Peyer's patch (tissue), 4 donors: ENCODE measurements at places on chromosomes 3 and 15. TPM values are rescaled to one million over a fixed set of nuclear protein-coding genes. Genes with fewer than 3 reads are reported as not detected.

DNA sequence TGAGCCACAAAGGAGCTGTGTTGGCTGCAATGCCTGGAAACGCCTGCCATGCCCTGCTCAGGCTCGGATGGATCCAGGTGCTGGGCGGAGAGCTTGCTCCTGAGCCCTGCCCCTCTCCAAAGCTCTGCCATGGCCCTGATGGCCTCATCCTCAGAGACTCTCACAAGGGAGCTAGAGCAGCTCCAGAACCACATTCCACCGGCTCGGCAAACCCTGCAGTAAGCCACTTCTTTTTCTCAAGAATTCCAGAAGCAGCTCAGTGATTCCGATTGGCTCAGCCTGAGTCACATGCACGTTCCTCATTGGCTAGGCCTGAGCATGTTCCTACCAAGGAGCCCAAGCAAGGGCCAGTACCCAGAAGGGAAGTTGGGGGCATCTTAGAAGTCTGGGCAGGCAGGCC is 24.8 kb downstream of the TPRA1 start:
- no peak for DNase-seq

DNA sequence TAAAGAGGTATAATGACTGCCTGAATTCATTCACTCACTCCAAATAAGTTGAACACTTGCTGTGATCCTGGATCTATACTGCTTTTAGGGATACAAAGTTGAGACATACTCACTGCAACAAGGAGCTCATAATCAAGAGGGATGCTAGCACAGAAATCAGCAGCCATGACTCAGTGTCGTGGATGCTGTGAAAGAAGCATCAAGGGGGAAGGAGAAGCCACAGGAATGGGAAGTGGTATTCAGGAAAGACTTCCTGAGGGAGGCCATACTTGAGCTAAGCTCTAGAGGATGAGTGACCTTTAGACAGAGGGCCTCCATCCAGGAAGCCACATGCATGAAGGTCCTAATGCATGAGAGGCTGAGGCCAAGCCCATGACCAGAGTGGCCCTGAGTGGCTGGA is 245.7 kb upstream of the RORA start:
- no peak for DNase-seq

DNA sequence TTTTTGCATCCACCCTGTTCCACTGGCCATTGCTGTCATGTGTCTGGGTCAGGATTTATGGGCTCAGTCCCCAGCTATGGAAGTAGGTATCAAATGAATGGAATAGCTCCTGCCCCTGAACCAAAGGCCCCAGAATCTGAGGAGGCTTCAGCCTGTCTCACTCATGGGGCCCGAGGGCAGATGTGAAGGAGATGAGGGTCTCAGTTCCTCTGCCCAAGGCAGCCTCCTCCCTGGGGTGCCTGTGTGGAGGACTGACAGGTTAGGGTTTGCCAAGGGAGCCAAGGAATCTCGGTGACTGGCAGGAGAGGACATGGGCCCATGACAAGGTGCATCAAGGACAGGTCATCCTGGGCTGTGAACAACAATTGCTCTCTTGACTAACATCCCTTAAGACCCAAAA is 70.4 kb downstream of the CPN2 start:
- DNase-seq: no peak

- DNase-seq: no peak
Measured at GRCh38 chr3:123635217-123635616, 50.4 kb upstream of the HACD2 start.

GRCh38 chr3:55434789-55435188 is 52.3 kb downstream of the WNT5A start:
- DNase-seq: peak; percentile 71

GRCh38 chr3:20027136-20027535 is 13.1 kb upstream of the KAT2B start:
- DNase-seq: no peak

GRCh38 chr3:194270627-194271459 is 80.3 kb downstream of the CPN2 start:
- DNase-seq: peak; percentile 61

DNA sequence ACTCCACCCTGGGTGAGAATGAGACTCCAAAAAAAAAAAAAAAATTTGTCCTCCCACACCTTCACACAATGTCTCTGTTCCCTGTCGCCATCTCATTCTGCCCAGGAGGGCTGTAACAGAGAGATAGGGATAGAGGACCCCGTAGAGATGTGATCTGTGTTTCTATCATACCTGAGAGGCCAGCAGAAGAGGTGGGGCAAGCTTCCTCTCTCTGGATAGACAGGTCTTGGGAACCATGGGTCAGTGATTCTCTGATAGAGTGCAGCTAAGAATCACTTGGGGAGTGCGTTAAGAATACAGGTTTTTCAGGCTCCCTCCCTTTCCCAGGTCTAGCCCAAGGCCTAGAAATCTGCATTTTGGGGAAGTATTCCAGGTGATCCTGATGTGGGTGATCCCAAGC is 8.3 kb downstream of the CA12 start:
- DNase-seq: no peak

DNA sequence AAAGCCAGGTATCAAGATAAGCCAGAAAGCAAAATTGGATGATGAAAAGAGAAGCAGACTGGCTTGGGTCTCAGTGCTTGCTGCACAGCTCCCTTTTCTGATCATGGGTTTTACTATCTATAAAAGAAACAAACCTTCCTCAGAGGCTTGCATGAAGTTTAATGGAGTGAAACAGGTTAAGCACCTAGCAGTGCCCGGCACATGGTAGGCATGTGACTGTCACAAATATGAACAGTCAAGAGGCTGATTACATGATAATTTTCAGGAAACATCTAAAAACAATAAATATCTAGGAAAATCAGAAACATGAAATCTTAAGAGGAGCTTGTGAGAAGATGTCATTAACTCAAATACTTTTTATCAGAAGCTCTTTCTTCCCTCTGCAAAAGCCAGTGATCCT is 519.2 kb downstream of the EPHB1 start:
- DNase-seq: no peak

- DNase-seq: no peak
Measured at GRCh38 chr15:49270541-49271421, 100.7 kb downstream of the GALK2 start.

DNA sequence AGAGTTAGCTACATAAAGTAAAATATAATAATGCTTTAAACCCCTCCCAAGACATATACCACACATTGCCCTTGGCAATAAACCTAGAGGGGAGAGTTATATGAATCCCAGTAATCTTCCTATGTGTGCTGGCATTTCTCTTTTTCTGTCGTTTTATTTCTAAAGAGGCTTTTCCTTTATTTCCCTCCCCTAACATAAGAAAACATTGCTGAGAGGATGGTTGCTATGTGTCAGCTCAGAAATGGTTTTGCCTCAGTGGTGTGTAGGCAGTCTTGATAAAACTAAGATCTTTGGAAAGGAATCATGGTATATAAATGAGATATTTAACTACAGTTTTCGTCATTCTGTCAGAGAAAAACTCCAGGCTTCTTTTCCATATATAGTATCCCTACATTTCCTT is 30.0 kb downstream of the CCDC191 start:
- no peak for DNase-seq

- DNase-seq: no peak
Measured at GRCh38 chr3:191068946-191069813, 129.9 kb upstream of the OSTN start.

DNA sequence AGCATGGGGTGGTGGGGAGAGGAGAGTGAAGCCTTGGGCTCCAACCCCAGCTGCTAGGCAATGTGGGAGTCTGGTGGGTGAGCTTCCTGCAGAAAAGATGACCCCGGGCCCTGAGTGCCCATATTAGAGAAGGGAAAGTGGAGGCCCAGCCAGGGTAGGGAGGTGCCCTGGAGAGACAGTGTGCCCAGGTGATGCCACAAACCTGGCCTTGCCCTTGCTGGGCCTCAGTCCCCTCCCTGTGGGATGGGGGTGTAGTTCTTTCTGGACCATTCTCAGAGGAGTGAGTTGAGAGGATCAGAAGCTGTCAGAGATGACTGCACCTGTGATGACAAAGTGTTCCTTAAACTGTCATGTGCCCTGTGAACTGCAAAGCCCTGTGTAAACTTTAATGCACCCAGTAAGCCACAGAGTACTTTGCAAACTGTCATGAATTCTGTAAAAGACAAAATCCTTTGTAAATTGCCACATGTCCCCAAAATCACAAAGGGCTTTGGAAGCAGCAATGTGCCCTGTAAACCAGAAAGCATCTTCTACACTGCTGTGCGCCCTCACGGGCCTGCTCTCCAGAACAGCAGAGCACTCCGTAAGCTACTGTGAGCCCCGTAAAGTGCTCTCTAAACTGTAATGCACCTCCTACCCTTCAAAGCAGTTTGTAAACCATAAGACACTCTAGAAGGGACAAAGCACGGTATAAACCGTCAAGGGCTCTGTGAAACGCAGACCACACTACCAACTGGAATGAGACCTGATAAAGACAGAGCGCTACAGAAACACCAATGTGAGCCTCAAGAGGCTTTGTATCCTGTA is 51.3 kb upstream of the FGD5 start:
- DNase-seq: no peak

GRCh38 chr3:10833855-10834414 is 17.9 kb downstream of the SLC6A11 start:
- DNase-seq: no peak

DNA sequence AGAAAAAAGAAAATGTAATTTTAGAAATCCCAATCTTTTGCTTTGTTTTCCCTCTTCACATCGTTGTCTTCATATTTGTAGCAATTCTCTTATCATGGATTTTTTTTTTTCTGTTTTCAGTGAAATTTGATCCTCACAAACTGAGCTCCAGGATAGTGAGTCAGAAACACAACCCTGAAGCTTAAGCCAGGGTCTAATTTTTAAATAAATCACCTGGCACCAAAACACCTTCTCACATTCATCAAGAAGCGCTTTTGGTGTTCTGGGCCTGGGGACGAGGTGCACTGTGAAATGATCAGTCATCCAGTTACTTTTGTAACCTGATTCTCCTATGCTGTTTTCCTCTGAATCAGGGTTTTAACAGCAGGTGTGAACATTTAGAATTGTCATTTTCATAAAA is 87.7 kb downstream of the REC114 start:
- DNase-seq: no peak

GRCh38 chr3:119205209-119205608 is 31.8 kb downstream of the UPK1B start:
- no peak for DNase-seq

- DNase-seq: no peak
Measured at GRCh38 chr3:76552653-76553052, 487.2 kb upstream of the ROBO2 start.

GRCh38 chr3:156816091-156816793 is 9.9 kb upstream of the LEKR1 start:
- DNase-seq: peak; percentile 73

- DNase-seq: no peak
Measured at GRCh38 chr3:172014145-172014544, 25.2 kb upstream of the FNDC3B start.

GRCh38 chr15:94815110-94815731 is 583.9 kb downstream of the MCTP2 start:
- DNase-seq: no peak

GRCh38 chr3:99319961-99320360 is 318.4 kb upstream of the COL8A1 start:
- DNase-seq: no peak

DNA sequence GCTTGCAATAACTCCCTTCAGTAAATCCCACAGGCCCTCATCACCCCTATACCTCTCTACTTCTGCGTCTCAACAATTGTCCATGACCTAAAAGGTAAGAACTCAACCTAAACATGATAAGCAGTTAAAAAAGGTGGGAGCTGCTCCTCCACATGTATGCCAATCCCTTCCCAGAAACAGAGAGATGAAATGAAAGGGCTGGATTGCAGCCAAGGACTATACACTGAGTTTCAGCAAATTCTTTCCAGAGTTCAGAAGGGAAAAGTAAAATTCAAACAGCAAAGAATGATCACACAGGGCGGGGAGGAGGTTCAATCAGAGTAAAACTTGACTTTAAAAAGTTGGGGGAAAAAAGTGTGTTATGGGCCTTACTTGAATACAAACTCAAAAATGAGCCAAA is 27.5 kb downstream of the PLOD2 start:
- DNase-seq: no peak

GRCh38 chr3:152050903-152051302 is 177.5 kb downstream of the SUCNR1 start:
- no peak for DNase-seq

DNA sequence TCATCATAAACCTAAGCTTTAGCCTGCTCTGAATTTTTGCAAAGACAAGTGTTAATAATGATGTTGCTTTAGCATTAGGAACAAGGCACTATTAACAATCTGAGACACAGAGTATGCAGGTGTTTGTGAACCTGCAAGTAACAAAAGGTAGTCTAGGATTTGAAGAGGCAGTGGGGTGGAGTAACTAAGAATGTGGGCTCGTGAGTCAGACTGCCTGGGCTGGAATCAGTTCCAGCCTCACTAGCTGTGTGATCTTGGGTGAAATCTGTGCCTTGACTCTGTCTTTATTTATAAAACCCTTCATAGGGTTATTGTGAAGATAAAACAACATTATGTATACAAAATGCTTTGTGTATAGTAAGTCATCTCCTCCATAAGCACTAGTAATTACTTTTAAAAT is 610.6 kb upstream of the CFAP20DC start:
- DNase-seq: no peak

DNA sequence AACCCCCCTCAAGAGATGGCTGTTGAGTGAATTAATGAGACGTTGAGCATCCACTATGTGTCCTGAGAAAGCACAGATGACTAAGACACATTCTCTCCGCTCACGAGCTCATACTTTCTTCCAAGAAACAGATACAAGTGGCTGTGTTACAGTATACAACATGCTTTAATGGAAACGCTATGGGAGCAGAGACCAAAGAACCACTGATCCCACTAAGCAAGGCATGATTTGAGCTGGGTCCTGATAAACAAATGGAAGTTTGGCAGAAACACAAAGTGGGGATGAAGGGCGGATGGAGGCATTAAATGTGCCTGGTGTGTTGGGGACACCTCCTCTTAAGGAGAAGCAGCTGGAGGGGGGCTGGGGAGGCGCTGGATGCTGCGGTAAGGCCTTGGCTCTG is 129.4 kb downstream of the UACA start:
- DNase-seq: no peak

The CHRNA3 gene
- not detected for total RNA-seq

The ZDHHC19 gene
- not detected for total RNA-seq

The LRRK1 gene
- 66.0 TPM for total RNA-seq

The NPRL2 gene
- total RNA-seq: 29.9 TPM

The PCSK6 gene
- total RNA-seq: 98.2 TPM

The ARGFX gene
- not detected for total RNA-seq

The NFKBIZ gene
- 37.1 TPM for total RNA-seq

The FSIP1 gene
- not detected for total RNA-seq
